Activated naive CD8-positive, alpha-beta T cell treated with anti-CD3 and anti-CD28 coated beads, Interleukin-2, amount 50 U/mL, for 16 hours (primary cell): ENCODE measurements at places on chromosomes 11 and 22.

GRCh38 chr22:41603873-41604332, 14.3 kb upstream of the PMM1 start:
- no peak for DNase-seq

GRCh38 chr11:131581046-131581445, 210.6 kb downstream of the NTM start:
- DNase-seq: no peak

GRCh38 chr11:93498641-93499040, 44.5 kb downstream of the SMCO4 start:
- no peak for DNase-seq

DNA sequence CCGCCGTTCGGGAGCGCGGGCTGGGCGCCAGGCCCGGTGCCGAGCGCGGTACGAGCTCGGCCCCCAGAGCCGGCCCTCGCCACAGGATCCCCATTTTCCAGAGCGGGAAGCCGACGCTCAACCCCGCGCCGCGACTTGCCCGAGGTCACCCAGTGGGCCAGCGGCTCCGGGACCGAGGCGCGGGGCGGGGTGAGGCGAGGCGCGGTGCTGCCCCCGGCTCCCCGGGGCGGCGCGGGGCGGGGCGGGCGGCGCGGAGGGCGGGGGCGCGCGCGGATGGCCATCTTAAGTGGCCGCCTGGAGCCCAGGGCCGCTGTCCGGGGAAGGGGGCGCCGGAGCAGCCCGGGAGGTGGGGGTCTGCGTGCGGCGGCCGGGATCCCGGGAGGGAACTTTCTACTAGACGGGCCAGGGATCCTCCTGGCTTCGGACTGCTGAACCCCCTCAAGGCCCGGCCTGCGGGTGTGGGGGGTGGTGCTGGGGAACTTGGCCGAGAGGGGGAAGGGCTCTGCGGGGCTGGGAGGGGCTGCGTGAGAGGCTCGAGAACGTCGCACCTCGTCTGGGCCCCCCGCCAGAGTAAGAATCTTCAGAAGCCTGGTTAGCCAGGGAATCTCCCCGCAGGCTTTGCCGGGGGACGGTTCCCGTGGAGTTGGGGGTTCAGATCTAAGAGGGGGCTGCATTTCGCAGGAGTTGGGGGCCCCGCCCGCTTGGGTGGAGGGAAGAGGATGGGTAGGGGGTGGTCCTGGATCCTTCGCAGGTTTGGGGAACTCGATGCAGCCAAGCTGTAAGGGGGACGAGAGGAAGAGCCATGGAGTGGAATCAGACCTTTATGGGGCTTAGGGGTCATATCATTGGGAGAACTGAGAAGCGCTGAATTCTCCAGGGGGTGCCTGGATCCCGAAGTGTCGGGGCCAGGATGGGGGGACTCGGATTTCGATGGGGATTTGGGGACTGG, 678 bp upstream of the INPPL1 start:
- no peak for DNase-seq

- no peak for DNase-seq
These were observed 7.1 kb downstream of the DDX6 start for GRCh38 chr11:118783724-118784495.

- DNase-seq: no peak
These were observed 9.3 kb upstream of the ARL14EP start for GRCh38 chr11:30313580-30313979.

DNA sequence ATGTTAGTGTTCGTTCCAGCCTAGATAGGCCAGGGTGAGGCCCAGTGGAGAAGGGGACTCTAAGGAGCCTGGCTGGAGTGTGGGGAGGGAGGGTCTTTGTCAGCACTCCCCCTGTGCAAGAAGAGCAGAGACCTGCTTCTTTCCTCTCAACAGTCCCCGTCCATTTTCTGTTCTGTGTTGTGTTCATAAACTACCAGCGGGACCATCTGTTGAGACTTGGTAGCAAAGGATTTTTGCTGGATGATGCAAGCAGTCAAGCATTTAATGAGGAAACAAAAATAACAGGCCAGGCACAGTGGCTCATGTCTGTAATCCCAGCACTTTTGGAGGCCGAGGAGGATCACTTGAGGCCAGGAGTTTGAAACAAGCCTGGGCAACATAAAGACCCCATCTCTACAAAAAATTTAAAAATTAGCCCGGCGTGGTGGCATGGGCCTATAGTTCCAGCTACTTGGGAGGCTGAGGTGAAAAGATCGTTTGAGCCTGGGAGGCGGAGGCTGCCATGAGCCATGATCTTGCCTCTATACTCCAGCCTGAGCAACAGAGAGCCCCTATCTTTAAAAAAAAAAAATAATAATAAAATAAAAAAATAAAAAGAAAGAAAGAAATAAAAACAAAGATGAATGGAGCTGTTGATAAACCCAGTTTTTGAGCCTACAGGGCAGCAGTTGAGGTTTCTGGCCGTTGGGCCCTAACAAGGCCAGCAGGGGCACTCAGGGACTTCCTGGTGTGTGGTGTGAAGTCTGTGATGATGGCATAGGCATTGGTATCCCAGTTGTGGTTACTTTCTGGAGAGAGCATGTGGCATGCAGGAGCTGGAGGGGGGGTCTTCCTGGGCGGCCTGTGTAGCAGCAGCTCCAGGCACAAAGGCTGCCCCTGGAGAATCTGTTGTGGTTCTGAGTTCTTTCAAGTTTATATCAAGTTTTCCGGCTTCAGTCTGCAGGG, 1.7 kb upstream of the TXNRD2 start:
- DNase-seq: no peak
